Skeletal muscle cell (primary cell): ENCODE measurements at places on chromosomes 1 and 21.

GRCh38 chr1:74714429-74715235 lies 18.2 kb downstream of the CRYZ start:
- DNase-seq, result no peak

- no peak for DNase-seq
These were observed 97.8 kb downstream of the ZFYVE9 start for GRCh38 chr1:52239708-52240001.

GRCh38 chr1:210231846-210232510 lies 618 bp upstream of the SERTAD4 start:
- no peak for DNase-seq

GRCh38 chr1:6459850-6460265 lies 6.1 kb downstream of the TNFRSF25 start:
- no peak for DNase-seq
